NCI-H345 (cell line): ENCODE measurements at places on chromosomes 3 and 15.

GRCh38 chr3:188164248-188164687 is 10.3 kb downstream of the LPP start:
- no peak for DNase-seq

- no peak for DNase-seq
These were observed 36.2 kb downstream of the GLB1 start for GRCh38 chr3:33060609-33061337.

GRCh38 chr3:186653080-186653707 is 12.6 kb upstream of the HRG start:
- DNase-seq: peak; percentile 26

- no peak for DNase-seq
These were observed 5.1 kb downstream of the INSYN1 start for GRCh38 chr15:73747847-73748590.

DNA sequence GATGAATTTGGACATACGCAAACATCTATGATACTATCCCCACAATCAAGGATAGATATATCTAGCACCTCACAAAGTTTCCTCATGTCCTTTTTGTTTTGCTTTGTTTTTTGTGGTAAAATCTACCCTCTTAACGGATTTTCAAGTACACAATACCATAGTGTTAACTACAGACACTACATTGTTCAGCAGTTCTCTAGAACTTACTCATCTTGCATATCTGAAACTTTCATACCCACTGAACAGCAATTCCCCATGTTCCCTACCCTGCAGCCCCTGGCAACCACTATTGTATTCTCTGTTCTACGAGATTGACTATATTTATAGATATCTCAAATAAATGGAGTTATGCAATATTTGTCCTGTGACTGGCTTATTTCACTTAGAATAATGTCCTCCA is 58.1 kb upstream of the TJP1 start:
- DNase-seq: no peak

GRCh38 chr15:70095408-70096214 is 2.1 kb downstream of the TLE3 start:
- no peak for DNase-seq
